ENCODE measurements at places on chromosomes 13 and 19.

DNA sequence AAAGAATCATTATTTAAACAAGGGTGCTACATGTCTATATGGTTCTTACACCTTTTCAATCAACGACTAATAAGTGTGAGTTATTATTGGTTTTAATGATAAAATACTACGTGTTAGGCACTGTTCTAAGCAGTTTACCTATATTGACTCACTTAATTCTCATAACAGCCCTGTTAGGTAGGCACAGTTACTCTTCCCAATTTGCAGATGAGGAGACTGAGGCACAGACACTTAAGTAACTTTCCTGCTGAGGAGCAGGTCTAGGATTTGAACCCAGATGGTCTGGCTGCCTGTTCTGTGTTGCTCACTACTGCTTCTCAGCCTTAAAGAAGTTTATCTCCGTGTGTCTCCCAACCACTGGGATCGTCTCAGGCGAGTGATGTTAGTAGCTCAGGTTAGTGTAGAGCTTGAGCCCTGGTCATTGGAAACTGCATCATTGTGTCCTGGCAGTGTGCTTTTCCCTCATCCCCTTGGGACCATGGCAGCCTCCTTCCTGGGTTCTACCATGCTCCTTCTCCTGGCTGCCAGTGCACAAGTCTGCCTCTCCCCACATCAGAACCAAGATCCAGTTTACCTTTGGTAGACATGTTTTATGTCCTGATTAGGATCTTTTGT, 10.9 kb downstream of the UBAC2 start:
- no peak for DNase-seq

- no peak for DNase-seq
These were observed 53.6 kb upstream of the ABCC4 start for GRCh38 chr13:95354680-95355487.

DNA sequence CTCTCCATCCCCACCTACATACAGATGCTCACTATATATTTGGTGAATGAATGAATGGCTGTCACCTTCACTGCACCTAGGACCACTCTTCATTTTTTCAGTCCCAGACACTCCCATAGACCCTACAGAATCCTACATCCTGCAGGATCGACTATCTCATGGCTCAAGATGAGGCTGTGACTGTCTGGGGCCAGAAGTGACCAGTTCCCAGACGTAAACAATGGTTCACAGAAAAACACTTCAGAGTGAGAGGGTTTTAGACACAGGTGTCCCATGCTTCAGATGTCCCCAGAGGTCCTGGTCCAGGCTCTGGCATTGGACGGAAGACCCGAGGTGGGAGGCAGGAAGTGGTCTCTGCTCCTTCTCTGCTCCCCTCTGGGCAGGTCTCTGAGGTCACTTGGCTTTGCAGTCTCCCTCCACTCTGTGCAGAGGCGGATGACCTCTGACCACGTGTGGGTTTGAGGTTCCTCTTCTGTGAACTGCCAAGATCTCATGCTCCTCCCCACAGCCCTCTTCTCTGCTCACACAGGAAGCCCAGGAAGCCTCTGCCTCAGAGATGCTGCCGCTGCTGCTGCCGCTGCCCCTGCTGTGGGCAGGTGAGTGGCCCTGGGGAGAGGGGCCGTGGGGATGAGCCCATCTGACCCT, 24.9 kb downstream of the SIGLEC7 start:
- DNase-seq = no peak

GRCh38 chr19:41584931-41585330, 9.0 kb downstream of the CEACAM21 start:
- DNase-seq = no peak

DNA sequence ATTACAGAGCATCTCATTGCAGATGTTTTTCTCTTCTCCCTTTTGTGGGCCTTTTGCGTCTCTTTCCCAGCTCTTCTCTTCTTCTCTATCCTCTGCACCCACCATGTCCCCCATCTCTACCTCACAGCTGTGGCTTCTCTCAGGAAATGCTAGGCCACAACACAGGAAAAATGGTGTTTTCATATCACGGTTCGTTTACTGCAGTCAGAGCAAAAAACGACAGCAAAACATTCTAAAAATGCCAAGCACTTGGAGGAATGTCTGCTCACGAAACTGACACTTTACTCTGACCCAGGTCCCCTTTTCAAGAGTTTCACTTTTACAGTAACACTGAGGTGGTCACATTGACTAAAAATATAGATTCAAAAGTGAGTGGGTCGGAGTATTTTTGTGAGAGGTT, 152.2 kb downstream of the DCT start:
- no peak for DNase-seq

DNA sequence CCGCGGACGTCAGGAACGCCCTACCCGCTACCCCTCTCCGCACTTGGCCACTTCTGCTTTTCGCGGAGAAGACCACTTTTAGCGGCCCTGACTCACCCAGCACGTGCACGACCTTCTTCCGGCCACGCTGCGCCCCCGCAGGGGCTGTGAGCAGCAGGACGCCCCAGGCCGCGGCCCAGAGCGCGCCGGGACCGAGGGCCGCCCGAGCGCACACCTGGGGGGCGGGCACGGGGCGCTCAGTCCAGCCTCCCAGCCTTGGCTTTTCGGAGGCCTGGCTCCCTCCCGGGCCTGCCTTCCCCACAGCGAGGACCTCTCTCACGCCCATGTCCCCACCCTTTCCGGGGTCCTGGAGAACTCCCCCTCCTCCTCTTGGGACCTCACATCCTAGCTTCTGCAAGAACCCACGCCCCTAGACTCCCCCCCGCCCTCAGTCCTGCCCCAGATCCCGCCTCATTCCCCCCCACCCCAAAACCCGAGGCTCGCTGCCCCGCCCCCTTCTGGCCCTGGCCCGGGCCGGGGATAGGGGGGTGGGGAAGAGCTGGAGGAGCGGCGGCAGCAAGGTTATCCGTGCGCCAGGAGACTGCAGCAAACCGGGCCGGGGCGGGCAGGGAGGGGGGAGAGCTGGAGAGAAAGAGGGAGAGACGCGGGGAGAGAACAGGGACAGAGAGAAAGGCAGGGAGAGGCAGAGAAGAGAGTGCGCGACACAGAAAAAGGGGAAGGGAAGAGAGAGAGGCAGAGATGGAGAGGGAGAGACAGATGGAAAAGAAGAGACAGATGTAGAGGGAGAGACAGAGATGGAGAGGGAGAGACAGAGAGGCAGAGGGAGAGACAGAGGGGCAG, 11.5 kb downstream of the TM6SF2 start:
- DNase-seq = no peak

GRCh38 chr19:39969266-39969665, 1.7 kb upstream of the PSMC4 start:
- no peak for DNase-seq

- DNase-seq = no peak
These were observed 18.5 kb upstream of the USE1 start for GRCh38 chr19:17196610-17197009.

DNA sequence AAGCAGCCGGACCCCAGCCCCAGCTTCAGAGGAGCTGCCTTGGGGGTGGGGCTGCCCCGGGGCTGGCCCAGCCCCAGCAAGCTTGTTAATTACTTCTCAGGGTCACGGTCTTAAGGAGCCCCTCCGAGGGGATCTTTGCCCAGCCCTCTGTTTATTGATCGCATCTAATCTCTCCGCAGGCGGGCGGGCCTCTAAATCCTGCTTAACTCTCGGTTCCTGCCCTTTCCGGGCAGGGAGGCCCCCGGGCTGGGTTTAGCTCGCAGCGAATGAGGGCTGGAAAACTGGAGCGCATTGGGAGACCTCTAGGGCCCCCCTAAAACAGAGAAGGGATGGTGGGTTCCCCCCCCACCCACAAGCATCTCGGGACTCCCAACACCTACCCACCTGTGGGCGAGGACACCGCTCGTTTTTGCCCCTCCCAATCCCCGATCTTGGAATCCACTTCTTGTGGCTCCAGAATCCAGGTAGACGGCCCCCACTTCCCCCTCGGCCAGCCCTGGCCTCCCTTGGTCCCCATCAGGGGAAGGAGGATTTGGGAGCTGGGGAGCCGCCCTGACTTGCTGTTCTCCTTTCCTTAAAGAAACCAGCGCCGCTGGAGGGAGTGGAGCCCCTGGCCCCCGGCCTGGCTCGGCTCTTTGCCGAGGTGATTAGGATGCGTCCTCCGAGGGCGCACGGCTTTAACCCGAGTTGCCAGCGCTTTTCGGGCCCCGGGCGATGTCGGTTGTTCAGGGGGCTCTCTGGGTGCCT, 59.5 kb upstream of the ADGRL1 start:
- DNase-seq = no peak

GRCh38 chr19:30862876-30863275, 486.4 kb downstream of the TSHZ3 start:
- DNase-seq = no peak

GRCh38 chr19:2546128-2547032, 70.5 kb downstream of the GADD45B start:
- no peak for DNase-seq
